Hypothalamus (tissue), 51 donors: ENCODE measurements at places on chromosomes 2 and 18.

DNA sequence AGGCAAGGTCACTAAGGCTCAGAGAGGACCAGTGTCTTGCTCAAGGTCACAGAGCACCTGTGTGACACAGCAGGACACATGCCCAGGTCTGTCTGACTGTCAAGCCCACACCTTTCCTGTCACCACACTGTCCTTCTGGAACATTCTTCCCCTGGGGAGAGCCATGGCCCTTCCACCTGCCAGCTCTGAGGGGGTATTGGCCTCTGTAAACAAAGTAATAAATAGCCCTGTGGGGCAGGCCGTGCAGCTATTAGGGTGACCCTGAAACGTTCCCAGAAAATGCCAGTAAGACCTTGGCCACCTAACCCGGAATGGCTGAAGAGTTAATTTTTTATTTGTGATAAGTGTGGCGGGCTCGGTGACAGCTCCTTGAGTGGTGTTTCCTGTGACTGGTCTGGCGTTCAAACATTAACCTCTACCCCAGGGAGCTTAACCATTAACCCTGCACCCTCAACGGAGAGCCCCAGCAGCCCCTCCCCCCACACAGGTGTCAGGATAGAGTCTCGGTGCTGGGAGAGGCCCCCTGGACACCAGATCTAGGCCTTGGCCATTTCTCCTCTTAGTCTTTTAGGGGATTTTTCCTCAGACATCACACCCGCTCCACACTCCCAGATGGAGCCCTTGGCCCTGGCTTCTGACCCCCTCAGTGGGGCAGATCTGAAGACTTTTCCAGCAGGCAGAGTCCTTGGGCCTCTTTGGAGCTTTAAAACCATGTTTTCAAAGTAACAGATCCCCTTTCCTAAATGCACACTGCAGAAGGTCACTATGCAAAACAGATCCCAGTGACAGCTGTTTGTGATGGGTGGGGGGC is 36.6 kb downstream of the SCTR start:
- DNase-seq: no peak

DNA sequence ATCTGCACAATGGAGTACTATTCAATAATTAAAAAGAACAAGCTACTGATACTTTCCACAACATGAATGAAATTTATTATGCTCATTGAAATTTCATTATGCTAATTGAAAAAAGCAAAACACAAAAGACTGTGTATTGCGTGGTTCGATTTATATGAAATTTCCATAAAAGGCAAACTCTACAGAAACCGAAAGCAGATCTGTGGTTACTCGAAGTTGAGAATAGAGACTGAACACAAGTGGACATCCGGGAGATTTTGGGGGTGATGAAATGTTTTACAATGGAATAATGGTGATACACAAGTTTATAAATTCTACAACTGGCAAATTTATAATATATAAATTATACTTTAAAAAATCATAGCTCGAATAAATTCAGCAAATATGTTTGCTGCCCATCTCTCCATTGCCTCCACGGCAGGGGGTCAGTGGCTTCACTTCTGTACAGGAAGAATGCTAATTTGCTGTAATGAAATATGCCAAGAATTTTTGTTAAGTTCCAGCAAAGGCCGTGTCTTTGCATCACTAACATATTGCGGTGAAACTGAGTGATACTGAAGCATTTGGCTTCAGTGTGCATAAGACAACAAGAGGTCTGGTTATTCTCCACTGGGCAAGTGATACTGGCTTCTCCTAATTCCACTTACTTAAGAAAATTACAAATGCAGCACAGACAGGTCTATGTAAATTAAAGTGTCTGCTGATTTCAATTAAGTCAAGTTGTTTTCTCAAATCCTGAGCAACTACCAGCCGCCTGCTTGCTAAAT is 96.7 kb downstream of the TMEM163 start:
- no peak for DNase-seq

GRCh38 chr2:18651842-18652774 is 62.7 kb upstream of the NT5C1B start:
- DNase-seq: no peak

- no peak for DNase-seq
Observed at GRCh38 chr18:33673689-33674088, 95.7 kb downstream of the ASXL3 start.

DNA sequence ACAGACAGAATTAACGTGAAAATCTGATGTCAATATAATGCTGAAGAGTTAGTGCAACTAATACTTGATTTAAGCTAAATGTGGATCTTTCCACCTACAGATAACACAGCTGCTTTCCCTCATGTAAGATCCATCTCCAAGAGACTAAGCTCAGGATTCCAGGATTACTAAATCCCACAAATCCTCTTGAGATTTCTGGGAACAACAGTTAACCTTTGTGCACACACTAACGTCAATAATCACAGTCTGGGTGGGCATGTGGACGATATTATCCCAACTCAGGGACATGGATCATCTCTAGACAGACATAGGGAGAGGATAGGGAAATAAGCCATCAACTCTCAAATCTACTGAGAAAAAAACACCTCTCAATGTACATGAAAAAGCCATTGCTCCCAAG is 432.6 kb downstream of the SATB2 start:
- DNase-seq: no peak

DNA sequence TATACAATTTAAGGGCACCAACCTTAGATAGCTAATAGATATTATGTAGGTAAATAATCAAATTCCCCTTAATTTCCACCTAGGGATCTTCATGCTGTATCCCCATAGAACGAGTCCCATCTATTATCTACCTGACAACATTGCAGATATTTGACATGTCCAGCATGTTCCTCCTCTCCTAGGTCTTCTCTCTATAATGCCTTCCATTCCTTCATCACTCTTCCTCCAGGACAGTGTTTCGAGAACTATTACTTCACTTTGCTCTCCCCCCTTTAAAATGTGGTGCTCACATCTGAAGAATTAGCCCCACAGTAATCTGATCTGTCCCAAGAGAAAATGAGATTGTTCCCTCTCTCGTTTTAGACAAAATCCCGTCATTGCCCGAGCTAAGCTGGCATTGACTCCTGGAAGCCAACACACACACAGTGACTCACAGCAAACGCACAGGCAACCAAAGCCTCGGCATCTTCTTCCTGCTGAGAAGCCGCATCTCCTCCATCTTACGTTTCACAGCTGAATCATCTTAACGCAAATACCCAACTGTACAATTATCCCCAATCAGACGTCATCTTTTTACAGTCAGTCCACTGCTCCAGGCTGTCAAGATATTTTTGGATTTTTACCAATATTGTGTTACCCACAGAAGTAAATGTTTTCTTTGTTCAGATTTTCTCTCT is 162.9 kb upstream of the AGAP1 start:
- no peak for DNase-seq

GRCh38 chr2:175167076-175167791 is 769 bp downstream of the ATF2 start:
- DNase-seq: peak; percentile 17
